ENCODE measurements at places on chromosomes 12 and 14.

- no peak for DNase-seq
Observed at GRCh38 chr14:27338012-27338411, 740.2 kb upstream of the NOVA1 start.

DNA sequence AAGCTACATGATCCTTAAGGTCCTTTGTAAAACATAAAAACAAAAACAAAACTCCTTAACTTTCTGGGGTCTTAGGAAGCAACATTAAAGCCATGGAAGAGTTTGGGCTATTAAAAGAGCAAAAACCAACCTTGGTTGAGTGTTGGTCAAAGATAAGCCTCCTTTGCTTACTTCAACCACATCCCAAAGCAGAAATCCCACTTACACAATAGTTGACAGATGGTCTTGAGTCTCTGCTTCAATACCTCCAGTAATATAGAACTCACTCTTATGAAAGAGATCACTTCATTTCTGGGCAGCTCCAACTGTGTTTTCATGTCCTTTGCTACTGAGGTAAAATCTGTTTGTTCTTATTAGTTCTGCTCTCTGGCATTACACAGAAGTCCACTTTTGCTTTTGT lies 125.8 kb downstream of the SLC38A4 start:
- no peak for DNase-seq

DNA sequence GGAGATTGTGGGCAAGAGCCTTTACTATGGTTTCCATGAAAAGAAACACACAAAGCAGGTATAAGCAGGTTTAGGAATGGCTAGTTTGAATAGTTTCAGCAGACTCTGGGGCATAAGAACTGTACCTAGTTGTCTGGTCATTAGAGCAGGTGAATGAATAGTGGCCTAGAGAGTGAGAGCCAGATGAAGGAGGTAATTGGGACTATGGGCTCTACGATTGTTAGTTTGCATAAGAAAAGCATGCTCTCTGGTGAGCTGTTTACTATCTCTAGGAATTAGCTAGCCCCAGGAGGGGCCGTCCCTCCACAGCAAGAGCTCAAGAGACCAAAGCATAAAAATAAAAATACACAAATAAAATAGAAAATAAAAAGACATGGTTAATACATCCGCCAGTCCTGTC lies 397.5 kb upstream of the GARIN6 start:
- no peak for DNase-seq

- no peak for DNase-seq
Observed at GRCh38 chr12:80593766-80594165, 113.7 kb upstream of the MYF6 start.

DNA sequence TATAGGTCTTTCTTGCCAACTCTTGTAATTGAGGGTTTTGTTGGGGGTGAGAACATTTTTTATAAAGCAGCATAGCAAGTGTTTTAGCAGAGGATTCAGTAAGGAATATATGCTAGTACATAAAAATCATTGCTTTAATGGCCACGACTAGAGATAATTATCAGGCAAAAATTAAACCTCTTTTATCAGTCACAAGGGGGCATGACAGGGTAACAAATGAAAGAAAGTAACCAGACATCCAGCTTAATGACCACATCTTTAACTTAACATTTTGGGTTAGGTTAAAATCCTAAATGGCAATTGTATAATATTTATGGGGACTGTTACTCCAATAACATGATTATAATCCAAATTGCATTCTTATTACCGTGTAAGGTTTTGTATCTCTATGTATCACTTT lies 119.6 kb downstream of the LRRIQ1 start:
- no peak for DNase-seq

DNA sequence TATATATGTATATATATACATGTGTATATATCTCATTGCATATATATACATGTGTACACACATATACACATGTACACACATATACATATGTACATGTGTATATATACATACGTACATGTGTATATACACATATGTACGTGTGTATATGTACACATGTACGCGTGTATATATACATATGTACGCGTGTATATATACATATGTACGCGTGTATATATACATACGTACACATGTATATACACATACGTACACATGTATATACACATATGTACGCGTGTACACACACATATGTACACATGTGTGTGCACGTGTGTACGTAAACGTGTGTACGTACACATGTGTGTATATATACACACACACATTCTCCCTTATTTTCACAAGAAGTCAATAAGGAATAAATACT lies 141.6 kb upstream of the TMCC3 start:
- DNase-seq, result no peak

DNA sequence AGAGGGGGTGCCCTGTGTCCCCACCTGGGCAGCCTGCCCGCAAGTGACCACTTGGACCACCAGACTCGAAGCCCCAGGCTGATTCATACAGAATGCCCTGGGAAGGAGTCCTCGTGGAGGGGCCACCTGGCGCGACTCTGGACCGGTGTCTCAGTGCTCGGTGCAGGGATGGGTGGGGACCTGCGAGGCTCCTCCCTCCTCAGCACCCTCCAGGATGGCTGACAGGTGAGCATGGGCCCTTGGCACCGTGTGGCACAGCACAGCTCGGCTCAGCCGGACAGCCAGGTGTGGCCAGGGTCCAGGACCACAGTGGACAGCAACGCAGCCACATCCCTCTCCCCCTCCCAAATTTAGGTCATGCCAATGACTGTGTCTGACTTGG lies 44.5 kb downstream of the CCNK start:
- DNase-seq, result no peak
